Hematopoietic multipotent progenitor cell treated with erythropoietin and hydrocortisone succinate and interleukin-3 and kit ligand, for 15 days (in vitro differentiated cells): ENCODE measurements at places on chromosomes 7 and 10.

GRCh38 chr10:59281861-59282260 lies 80.5 kb downstream of the FAM13C start:
- DNase-seq: no peak

- DNase-seq: no peak
Observed at GRCh38 chr7:91295576-91295975, 31.3 kb downstream of the FZD1 start.

DNA sequence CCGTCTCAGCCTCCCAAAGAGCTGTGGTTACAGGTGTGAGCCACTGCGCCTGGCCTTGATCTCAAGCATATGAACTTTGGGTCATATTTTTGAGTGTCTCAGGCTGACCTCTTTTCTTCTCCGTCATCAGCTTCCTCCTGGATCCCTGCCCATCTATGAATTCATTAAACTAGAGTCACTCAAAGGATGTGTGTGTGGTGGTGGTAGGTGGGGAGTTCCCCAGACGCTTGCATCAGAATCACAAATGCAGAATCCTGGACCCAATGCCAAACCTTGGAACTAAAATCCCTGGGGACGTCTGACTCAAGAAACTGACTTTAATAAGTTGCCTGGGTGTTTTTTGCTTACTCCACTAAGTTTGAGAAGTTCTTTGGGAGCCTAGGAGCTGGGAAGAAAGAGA lies 6.7 kb upstream of the CREB5 start:
- DNase-seq: no peak

DNA sequence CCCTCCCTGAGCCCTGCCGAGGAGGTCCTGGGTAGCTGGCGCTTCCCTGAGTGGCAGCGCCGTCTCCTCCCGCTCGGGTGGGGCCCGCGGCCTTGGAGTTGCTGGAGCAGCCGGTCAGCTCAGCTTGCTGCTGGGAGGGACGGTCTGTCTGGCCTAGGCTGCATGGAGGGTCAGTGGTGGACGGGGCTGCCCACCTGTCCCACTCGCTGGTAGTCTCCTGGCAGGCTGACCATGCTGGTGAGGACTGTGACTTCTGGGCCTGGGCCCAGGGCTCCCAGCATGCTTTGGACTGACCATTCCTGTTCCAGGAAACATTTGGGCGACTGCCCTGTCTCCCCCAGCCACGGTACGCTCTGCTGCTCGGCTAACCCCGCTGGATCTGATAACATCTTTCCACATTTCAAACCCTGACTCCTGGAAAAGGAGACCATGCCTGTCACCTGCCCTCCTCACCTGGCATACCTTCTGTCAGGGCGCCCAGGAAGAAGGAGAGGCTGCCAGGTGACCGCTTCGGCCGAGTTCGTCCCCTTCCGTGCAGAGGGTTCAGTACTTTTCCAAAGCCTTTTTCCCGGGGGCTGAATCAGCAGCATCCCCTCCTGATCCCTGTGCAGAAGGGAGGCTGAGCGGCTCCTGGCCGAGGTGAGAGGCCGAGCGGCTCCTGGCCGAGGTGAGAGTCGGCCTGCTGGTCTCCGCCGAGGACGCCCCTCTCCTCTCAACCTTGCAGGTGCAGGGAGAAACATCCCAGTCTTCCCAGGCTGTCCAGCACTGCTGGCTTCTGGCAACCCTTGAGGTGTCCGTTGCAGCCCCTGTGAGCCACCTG lies 43.4 kb downstream of the FAM20C start:
- no peak for DNase-seq

DNA sequence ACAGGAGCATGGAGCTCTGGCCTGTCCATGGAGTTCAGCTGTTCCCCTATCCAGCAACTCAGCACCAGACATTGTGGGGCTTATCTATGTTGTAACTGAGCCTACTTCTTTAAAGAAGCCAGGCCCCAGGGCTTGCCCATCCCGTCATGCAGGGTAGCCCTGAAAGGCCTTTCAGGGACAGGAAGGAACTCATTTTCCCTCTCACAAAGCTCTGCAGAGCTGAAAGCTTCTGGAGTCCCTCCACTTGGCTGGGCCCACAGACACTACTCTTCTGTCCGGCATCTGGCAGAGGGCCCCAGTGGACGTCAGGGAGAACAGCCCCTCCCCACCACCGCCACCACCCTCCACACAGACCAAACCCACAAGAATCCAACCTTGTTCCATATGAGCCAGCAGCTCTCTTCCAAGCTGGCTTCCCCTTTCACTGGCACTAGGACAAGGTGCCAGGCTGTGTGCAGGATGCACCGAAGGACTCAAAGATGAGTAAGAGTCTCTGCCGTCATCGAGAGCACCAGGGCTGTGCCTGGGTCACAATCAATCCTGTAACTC lies 33.1 kb downstream of the DENND2A start:
- no peak for DNase-seq

DNA sequence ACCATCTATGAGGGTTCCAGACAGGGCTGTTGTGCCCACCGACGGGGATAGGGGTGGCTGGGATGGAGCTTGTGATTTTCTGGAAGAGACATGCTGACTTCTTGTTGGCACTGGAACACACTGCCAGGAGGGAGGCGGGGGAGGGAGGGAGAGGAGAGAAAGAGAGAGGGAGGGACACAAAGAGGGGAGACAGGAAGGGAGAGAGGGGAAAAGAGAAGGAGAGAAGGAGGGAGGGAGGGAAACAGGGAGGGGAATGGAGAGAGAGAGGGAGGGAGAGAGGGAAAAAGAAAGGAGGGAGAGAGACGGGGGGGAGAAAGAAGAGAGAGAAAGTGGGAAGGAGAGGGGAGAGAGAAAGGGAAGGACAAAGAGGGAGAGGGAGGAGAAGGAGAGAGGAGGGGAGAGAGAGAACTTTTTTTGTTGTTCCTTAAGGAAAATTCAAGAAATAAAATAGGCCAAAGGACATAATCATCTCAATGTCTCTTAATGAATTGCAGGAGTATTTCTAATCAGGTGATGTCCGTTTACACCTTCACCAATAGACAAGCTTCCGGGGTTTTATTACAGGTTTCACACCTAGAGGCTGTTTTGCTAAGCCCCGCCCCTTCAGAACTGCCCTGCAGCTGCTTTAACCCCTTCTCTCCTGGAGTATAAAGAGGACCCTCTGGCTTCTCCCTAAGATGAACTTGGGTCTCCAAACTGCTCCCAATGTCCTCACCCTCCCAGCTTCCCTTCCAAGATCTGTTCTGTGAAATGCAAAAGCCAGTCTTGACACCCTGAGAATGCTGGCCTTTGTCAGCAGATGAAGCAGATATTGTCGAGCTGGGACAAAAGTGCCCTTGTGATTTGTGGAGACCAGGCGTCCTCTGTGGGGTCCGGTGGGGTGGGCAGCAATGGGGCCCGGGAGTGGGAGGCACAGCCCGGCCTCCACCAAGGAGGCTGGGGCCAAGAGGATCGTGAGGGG lies 82.0 kb upstream of the GTF2IRD1 start:
- no peak for DNase-seq

- DNase-seq: no peak
Observed at GRCh38 chr10:63210611-63211196, 77.6 kb downstream of the NRBF2 start.

DNA sequence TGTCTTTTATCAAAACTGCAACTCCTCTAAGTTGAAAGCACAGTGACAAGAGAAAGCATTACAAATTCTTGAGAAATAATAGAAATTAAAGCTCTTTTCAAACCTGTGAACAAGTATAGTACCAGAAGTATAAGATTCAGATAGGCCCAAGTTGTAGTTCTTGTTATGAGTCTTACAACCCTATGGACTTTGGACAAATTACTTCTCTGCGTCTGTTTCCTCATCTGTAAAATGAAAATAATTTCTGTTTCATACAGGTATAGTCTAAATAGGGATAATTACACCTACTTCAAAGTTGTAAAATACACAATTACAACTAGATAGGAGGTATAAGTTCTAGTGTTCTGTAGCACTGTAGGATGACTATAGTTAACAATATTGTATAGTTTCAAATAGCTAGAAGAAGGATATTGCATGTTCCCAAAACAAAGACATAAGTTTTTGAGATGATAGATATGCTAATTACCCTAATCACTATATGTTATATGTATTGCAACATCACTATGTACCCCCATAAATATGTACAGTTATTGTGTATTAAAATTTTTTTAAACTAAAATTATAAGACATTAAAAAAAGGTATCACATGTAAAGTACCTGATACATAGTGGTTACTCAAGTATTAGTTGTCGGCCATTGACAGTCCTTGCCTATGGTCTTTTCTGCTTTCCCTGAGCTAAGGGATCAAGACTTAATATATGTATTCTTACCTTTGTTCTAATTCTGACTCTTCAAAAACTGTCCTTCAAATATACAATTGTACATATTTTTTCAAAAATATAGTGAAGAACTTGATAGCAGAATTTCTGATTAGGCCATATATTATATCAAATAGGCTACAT lies 1.8 kb upstream of the WASL start:
- DNase-seq: no peak

GRCh38 chr10:71399946-71400345 lies 3.2 kb downstream of the CDH23 start:
- no peak for DNase-seq

DNA sequence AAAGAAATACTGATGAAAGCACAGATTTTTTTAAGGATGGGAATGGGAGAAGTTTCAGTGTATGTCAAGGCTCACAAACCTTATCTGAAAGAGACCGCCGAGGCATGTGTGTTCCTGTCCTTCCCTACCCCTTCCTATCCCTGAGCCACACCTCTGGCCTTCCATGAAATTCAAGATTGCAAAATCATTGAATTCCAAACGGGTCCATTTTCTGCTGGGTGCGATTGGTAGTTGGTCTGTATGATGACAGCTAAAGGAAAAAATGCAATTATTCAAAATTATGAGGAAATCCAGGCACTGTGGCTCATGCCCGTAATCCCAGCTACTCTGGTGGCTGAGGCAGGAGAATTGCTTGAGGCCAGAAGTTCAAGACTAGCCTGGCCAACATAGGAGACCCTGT lies 170.1 kb downstream of the ARHGAP12 start:
- no peak for DNase-seq

DNA sequence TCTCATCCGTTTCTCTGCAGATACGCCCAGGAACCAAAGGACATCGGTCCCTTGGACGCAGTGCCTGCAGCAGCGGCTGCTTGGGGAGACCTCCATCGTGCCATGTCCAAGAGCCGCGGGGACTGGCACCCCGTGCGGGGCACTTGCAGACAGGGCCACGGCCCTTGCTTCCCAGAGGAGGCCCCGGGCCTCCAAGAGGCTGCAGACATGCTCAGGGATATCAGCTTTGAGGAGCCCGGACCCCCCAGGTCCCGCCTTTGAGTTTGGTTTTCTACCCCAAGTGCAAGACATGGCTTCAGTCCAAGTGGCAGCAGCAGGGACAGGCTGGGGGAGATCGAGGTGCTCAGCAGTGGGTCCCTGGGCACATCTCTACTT lies 279.6 kb downstream of the ELFN1 start:
- DNase-seq: no peak

DNA sequence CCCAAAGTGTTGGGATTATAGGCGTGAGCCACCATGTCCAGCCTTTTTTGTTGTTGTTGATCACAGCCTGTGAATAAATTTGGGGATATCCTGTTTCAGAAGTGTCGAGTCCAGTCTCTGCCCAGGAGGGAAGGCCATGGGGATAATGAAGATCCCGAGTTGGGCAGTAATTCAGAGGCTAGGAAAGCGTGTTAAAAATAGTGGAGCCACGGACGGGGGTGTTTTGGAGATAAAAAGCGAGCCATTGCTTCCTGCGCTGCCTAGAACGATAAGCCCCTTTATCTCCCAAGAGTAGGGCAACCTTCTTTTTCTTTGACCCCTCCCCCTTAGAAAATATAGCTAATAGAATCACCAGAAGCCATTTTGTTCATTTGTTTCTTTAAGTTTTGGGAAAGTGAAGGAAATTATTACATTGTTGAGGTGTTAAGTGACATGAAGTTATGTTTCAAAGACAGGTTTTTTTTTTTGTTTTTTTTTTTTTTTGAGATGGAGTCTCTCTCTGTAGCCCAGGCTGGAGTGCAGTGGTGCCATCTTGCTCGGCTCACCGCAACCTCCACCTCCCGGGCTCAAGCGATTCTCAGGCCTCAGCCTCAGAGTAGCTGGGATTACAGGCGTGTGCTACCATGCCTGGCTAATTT lies 43.3 kb downstream of the IL15RA start:
- peak; percentile 82 for DNase-seq

DNA sequence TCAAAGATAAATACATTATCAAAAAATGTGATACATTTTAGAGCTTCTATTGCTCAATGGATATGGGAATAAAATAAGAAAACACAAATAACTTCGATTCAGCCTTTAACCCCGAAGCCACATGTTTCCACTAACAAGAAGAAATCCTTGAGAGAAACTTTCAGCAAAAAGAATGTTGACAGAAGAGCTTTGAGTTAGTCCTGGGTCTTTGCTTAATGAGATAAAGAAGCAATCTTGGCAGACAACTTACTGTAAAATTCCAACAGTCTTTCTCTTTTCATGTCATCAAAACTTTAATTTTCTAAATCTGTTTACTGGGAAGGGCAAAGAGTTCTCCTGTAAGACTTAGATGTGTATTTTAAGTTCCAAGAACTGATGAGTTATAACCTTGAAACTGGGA lies 810.2 kb downstream of the CNTNAP2 start:
- no peak for DNase-seq

DNA sequence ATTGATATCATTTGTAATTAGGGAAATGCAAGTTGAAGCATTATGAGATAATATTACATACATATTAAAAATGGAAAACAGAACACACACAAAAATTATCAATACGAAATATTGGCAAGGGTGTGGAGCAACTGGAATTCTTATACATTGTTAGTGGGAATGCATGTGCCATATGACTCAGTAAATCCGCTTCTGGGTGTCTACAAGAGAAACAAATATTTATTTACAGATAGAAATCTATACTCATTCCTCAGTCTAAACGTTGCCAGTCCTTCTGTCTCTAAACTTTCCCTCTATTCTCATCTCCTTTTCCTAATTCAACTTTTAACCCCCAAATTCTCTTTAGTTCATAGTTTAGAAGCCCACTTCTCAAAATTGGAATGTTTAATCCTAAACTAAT lies 170.4 kb upstream of the LRRTM3 start:
- DNase-seq: no peak

- DNase-seq: no peak
Observed at GRCh38 chr10:46264336-46264735, 22.5 kb upstream of the ANTXRL start.

DNA sequence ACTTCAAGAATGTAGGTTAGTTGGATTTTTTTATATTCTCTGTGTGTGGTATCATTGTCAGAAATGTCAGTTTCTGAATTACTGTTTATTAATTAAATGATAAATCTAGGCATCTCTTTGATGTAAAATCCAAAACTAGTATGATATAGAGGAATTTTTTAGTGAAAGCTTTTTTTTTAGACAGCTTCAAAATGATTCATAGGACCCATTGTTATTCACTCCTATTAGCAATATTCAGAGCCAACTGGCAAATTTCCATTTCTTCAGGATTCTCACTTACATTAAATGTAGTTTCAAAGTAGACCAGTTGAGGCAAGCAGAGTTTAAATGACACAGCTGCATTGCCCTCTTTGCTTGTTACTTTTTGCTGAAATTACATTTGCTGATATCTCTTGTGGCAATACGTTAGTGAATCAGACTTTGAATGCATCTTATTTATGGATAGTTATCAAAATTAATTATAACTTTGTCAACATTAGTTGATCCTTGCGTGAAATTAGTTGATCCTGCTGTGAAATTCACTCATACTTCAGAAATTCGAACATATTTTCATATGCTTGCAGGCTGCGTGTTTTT lies 20.3 kb downstream of the ZNF277 start:
- no peak for DNase-seq

GRCh38 chr7:95553939-95554338 lies 42.4 kb downstream of the PDK4 start:
- no peak for DNase-seq

GRCh38 chr10:13792006-13792405 lies 205.2 kb downstream of the PRPF18 start:
- no peak for DNase-seq
